Fibroblast of skin of left biceps (primary cell): ENCODE measurements at places on chromosomes 13 and 19.

GRCh38 chr13:97496511-97496910 lies 62.5 kb downstream of the RAP2A start:
- no peak for DNase-seq

DNA sequence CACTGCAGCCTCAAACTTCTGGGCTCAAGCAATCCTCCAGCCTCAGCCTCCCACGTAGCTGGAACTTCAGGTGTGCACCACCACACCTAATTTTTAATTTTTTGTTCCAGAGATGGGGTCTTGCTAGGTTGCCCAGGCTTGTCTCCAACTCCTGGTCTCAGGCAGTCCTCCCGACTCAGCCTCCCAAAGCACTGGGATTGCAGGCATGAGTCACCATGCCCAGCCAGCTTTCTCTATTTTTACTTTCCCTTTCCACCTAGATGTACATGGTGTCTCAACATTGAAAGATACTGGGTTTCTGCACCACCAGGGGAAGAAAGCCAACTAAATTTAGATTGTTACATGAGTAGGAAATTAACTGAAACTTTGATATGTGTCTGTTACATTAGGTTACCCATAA lies 13.8 kb upstream of the ZNF846 start:
- DNase-seq, result no peak

GRCh38 chr13:40673414-40673813 lies 7.0 kb upstream of the FOXO1 start:
- no peak for DNase-seq

- no peak for DNase-seq
Observed at GRCh38 chr19:7636317-7636690, 606 bp upstream of the STXBP2 start.
